ENCODE measurements at places on chromosomes 5 and 9.

DNA sequence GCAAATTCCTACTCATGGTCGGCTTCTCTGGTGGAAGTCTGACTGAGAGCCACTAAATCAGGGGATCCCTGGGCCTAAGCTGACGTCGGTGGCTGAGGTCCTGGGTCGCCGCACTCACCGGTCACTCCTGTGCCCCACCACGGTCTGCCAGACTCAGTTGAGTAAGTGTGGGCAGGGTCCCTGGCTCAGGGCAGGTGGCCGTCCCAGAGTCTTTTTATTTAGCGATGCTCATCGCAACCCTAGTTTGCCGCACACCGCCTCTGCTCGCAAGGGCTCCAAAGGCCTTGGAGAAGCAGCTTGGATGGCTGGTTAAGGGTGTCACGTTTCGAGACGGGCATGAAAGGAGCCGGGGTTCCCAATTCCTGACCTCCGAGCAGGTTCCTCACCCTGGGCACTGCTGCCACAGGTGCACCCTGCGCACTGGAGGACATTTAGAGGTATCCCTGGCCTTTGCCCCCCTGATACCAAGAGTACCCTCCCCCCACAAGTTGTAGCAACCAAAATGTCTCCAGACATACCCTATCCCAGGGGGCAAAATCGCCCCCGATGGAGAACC is 59.9 kb downstream of the NSUN2 start:
- no peak for DNase-seq

DNA sequence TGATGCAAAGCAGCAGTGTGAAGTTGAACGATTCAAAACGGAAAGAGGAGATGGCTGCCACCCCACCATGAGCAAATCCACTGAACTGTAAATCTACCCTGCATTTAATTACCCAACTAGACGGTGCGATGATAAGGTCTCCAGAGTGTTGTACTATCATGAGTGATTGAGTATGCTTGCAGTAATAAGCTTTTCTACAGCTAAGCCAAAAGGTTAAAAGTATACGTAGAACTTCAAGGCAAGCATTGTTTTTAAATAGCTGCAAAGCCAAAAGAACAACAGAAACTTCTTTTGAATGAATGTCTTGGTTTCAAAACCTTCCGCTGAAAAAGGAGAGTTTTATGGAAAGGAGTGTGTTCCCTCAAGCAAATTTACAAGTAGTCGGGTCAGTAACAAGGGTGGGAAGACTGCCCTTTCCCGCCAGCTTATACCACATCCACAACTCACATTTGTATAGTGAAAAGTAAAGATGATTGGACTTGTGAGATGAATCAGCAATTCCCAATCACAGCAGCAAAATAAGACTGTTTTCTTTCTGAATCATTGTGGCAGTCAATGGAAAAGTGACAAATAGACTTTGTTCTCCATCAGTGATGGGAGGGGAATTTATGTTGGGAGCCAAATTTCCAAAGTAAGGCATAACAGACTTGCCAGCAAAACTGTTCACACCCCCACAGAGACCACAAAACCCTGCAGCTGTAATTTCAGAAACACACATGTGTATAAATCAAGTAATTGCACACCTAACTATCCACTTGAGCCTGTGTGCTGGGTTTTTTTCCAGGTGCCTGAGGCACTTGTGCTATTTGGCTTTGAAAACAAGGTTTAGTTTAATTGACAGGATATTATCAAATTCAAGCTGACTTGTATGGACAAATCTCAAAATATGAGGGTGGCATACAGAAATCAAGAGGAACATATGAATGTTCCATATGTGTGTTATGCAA is 407.7 kb upstream of the GRAMD2B start:
- DNase-seq, result no peak

GRCh38 chr5:118698774-118699173 is 289.6 kb downstream of the DTWD2 start:
- no peak for DNase-seq

GRCh38 chr5:61523073-61523472 is 191.0 kb downstream of the ZSWIM6 start:
- DNase-seq, result no peak

GRCh38 chr5:116076496-116076895 is 8.3 kb upstream of the COMMD10 start:
- no peak for DNase-seq

DNA sequence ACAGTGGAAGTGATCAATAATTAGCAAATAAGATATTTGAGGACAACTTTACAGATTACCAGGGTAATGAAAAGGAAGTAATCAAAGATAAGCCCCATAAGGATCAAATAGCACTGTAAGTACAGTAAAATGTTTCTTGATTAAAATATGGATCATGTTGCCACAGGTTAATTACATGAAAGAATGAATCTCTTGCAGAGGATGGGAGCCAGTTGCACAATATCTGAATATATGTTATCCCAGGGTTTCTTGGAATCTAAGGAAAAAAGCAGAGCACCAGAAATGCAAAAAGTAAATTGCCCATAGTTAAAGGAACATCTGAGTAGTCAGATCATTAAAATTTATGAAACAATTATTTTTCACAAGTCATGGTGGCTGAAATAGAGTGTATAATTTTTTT is 13.8 kb upstream of the SRP19 start:
- DNase-seq, result no peak

DNA sequence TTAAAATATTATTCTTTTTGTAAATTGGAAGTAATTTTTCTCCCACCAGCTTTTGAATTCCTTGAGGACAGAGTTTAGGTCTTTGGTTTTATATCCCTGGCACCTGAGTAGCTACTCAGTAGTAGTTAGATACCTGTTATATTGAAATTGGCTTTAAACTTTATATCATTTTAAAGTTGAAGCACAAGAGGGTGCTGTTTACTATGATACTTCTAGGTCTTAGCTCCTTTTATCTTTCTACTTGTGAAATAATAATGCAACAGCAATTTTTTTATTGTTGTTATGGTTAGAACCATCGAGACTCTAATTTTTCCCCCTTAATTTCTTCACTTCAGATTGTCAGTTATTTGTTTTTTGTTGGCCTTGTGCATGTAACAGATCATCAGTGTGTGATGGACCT is 46.3 kb downstream of the AP3S1 start:
- DNase-seq, result no peak

GRCh38 chr5:176384991-176385390 is 3.4 kb downstream of the NOP16 start:
- DNase-seq, result no peak

GRCh38 chr9:133709015-133709611 is 29.0 kb downstream of the SARDH start:
- peak; percentile 82 for DNase-seq

DNA sequence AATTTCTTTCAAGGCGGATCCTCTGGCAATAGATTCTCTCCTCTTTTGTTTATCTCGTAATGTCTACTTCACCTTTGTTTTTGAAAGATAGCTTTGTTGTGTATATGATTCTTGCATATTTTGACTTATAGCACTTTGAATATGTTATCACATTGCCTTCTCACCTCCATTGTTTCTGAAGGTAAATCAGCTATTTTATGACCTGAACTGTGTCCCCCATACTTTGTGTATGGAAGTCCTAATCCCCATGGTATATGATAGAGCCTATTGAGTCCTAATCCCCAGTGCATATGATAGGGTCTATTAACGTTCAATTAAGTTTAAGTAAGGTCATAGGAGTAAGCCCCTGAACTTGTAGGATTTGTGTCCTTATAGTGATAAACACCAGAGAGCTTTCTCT is 910.2 kb upstream of the NUDT12 start:
- DNase-seq, result no peak

GRCh38 chr9:98124637-98125426 is 5.8 kb upstream of the TRIM14 start:
- no peak for DNase-seq

GRCh38 chr9:135365013-135365768 is 114.4 kb upstream of the PPP1R26 start:
- no peak for DNase-seq

DNA sequence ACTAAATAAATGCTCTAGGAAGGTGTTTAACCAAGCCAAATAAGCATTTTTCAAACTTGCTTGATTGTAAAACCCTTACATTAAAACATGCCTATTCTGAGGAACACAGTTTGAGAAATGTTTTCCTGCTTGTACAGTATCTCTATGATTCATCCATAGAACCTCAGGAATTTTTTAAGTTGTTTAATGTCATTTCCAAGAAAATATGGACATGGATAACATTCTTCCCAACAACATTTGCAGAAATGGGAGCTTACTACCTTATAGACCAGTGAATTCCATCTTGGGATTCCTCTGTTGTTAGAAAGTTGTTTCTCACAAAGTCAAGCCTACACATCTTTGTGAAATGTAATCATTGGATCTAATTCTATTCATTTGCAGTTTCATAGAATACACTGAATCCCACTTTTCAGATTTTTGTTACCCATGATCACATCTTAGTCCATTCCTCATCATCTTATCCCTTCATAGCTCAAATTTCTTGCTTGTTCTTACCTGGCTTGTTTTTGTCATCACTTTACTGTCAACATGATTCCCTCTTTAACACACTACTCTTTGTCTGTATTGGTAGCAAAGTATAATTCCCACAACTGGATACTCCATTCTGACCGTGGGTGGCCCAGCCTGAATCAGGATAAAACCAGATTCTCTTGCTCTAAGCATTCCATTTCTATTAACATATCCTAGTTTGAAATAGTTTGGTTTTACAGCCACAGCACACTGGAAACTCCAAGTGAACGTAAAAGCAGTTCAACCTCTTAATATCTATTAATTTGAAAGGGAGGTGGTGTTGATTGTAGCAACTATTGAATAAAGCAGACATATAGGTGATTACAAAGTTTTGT is 49.4 kb upstream of the PAPPA start:
- DNase-seq, result no peak

DNA sequence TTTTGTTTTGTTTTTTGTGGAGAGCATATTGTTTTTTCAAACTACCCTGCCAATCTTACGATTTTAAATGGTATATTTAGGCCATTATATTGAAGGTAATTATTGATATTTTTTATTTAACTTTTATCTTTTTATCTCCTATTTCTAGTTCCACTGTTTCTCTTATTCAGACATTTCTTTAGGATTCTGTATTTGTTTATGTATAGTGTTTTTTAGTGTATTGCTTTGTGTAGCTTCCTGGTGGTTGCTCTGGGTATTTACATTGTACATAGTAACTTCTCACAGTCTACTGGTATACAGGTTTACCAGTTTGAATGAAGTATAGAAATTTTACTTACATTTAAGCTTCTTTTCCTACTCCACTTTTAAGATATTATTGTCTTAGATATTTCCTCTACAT is 63.2 kb downstream of the ERCC6L2 start:
- no peak for DNase-seq

GRCh38 chr9:112174222-112174964 is 704 bp downstream of the SUSD1 start:
- peak; percentile 49 for DNase-seq

DNA sequence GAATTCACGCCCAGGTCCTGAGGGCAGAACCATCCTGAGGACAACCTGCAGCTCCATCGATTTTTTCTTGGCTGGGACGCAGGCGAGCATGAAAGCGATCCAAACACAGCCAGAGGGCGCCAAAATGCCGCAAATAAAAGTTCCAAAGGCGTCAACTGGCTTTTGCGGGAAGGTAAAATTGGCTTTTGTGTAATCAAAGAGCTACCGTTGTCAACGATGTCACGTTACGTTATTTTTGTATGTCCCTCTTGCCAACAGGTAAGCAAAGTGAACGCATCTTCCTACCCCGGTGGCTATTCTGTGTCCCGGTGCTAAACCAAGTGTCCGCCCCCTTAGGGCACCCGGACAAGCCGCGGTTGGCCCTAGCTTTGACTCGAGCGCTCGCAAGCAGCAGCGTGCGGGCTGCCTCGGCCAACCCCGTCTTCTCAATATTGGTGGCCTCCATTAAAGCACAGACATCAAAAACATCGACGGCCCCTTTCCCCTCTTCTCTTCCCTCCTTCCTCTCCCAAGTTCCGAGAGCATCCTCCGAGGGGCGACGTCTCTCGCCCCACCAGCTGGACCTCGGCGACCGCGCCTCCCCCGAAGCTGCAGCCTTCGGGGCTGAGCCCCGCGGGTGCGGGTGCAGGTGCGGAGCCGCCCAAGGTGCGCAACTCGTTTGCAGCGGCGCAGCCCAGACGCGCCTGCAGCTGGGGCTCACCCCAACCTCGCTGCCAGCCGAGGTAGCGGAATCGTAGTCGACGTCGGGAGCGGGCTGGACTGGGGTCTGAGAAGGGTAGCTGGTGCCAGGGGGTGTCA is 1.1 kb upstream of the BASP1 start:
- DNase-seq, result peak; percentile 31

DNA sequence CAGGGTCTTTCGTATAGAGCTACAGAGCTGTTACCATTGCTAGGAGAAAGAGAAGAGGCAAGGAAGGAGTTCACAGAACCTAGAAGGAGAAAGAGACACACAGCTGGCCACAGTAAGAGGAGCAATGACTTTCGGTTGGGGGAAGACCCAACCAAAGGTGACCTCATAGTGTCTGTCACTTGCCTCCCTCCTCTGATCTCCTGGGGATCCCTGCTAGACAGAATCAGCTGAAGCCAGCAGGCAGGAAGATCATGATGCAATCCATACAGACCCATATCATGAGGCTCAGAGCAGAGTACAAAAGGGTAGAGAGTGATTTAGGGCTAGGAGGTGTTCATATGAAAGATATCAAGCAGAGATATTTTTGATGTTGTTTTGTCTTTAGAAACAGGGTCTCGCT is 26.0 kb upstream of the EPB41L4B start:
- no peak for DNase-seq

- no peak for DNase-seq
Observed at GRCh38 chr5:141722266-141722665, 40.2 kb upstream of the ARAP3 start.

DNA sequence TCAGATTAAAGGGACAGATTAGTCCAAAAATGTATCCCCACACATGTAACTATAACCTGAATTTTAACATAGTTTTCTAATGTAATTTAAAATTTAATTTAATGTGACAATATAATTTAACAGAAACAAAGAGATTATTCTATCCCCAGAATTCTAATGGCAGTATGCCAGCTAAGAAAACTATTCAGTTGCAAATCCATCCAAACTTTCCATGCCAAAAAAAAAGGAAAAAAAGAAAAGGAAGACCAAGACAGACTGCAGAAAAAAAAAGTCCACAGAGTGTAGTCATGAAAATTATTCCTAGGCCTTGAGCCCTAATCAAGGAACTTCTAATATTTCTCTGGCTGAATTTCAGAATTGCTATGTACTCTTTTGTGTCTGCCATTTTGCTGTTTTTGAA is 217.6 kb downstream of the CDH18 start:
- DNase-seq, result no peak

DNA sequence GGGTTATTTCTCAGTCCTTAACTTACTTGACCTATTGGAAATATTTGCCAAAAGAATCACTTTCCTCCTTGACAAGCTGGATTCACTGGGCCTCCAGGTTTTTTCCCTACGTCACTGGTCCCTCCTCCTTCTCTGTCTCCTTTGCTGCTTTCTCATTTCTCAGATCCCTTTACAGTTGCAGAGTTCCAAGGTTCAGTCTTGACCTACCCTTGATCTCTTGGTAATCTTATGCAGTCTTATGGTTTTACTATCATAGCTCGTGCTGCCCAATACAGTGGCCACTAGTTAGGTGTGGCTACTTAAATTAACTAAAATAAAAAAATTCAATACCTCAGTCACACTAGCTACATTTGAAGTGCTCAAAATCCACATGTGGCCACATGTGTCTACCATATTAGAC is 11.4 kb downstream of the SLC38A9 start:
- no peak for DNase-seq

GRCh38 chr5:159096243-159096923 is 3.3 kb downstream of the EBF1 start:
- no peak for DNase-seq
